Gastroesophageal sphincter (tissue), 4 donors: ENCODE measurements at places on chromosomes 6 and 20. TPM values are rescaled to one million over a fixed set of nuclear protein-coding genes. Genes with fewer than 3 reads are reported as not detected.

DNA sequence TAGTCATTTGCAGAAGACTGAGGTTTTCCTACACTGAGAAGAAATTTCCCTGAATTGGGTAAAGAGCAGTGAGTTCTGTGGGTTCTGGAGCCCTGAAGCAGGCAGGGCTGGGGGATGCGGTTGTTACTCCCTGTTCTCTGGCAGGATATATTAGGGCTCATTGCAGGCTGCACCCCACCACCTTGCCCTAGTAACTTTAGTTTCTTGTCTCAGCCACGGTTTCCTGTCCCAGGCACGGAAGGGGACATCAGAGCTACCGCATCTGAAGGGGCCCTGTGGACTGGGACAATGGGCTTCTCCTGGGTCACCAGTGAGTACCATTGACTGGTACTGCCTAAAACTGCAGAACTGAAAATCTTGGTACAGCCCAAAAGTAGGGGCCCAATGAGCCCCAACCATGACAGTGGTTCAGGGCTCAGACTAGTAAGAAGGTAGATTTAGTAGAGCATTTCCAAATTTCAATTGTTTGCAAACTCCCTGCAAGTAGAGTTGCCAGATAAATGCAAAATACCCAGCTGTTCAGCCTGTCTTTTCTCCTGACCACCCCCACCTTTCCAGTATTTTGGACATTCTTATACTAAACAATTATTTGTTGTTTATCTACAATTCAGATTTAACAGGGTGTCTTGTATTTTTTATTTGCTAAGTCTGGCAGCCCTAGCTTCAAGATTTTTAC, 54.5 kb upstream of the EYA2 start:
- no peak for ATAC-seq

Gene MUCL3
- total RNA-seq, result not detected

GRCh38 chr6:106800379-106800778, 171.0 kb downstream of the QRSL1 start:
- ATAC-seq, result no peak

Gene RAET1G
- total RNA-seq, result not detected

GRCh38 chr6:106874481-106874880, 100.0 kb downstream of the CD24 start:
- ATAC-seq, result no peak

DNA sequence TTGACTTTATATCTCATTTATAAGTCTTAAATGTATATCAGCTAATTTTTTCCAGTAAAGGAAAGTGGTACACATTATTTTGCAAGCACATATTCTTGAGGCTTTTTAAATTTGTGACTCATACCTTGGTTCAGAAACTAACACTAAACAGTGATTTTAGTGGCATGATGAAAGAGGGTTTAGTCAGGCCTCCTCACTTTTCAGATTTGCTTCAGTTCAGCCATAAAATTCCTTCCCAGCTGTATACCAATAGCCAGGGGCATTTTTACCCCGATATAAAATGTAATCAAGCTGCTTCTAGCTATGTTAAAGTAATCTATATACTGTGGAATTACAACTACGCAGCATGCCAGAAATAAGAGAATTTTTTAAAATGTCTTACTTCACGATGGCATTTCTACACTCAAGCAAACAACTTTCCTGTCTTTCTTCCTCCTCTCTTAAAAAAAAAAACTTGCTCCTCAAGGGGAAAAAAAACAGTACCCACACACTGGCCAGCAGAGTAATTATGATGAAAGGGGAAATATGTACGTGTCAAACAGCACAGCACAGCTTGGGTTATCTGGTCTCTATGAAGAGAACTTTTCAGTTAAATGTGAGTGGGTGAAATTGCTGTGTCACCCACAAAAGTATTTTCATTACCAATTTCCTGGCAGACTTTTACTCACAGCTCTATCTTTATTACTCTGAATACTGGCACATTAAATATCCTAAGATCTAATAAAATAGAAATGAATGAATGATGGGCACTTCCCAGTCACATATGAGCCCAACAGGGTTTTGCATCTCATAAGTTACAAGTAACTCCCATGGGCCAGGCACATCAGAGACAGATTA, 244.8 kb upstream of the TENT5A start:
- no peak for ATAC-seq

DNA sequence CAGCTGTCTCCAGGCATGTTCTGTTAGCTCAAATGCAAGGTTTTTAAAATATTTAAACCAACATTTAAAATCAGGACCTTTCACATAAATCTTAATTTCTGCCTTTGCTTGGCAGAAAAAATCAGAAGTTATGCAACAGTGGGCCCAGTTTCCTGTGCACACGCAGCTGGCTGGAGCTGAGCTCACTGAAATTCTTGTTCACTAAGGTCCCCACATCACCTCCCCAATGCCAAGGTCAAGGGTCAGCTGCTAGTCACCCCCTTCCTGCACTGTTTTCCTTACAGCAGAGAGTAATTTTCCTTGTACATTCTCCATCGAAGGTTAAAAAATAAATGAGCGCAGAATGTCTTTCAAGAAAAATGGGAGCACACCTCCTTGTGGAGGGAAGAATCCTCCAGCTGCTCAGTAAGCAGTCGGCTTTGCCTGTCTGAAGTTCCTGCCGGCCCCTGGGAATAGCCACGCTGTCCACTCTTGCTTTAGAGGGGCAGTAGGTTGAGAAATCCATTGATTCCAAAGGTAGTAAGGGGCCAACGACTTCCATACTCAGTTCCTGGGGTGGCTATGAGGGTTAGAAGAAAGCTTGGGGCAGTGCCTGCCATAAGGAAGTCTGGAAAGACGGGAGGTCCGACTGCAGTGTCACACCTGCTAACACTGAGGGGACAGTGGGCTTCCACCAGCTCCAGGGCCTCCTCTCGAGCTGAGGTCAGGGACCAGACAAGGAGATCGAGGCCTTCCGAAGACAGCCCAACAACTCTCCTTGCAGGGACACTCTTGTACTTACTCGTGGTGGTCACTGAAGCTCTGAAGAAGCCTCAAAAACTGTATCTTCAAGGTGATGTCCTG, 56.8 kb downstream of the MYH7B start:
- ATAC-seq, result peak; percentile 59

DNA sequence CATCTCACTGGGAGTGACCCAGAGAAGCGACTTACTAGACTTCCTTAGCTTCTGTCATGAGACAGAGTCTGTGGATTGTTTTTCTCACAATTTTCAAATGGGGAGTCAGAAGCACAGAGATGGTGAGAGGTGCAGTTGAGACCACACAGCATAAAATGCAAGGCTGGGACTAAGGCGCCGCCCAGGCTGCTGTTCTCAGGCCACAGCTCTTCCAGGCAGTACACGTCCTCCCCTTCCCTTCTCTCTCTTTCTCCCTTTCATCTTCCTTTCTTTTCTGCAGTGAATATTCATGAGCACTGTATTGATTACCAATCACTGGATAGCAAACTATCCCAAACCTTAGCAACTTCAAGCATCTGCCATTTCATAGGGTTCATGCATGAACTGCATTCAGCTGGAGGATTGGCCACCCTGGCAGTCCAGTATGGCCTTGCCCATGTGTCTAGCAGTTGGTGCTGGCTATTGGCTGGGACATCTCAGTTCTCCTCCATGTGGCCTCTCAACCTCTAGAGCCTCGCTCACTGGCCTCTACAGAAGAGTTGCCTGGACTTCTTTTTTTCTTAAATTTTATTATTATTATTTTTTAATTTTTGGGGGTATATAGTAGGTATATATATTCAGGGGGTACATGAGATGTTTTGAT, 11.4 kb downstream of the BCAS4 start:
- no peak for ATAC-seq

Gene BEND3
- total RNA-seq, result 1.8 TPM

Gene SMIM13
- 12.6 TPM for total RNA-seq

GRCh38 chr6:47665112-47665511, 33.3 kb upstream of the ADGRF4 start:
- ATAC-seq, result no peak

DNA sequence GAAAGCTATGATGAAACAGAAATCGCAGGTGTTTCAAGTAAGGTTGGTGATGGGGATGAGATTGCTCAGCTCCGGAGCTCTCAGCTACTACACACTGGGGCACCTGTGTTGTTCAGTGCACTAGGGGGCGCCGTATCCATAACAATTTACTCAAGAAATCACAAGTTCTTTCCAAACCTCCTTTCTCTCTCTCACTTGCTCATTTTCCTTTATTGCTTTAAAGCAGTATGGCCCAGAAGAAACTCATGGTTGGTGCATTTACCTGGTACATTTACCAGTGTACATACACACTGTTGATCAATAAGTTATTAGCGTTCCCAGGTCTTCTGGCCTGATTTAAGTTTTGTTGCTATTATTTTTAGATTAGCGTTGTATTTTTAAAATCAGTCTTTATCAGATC, 235.2 kb upstream of the TAB2 start:
- peak; percentile 40 for ATAC-seq

Gene RIPPLY2
- total RNA-seq, result not detected

DNA sequence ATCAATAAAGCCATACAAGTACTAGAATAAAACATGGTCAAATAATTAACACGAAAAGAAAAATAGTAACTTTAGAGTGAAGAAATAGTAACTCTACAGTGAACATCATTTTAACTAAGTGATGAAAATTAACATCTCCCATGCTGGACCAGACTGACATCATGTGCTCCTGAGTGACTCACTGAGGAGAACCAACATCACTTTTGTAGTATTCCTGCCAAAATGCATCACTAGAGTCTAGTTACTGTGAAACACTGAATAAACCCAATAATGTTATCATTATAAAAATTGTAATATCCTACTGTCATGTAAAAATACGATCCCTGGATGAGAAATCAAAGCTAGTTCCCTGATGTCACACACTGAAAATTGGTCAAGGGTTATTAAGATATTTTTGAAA, 361.3 kb downstream of the CD109 start:
- no peak for ATAC-seq

Gene PNLDC1
- total RNA-seq, result 0.47 TPM

Gene NT5E
- 25.2 TPM for total RNA-seq

DNA sequence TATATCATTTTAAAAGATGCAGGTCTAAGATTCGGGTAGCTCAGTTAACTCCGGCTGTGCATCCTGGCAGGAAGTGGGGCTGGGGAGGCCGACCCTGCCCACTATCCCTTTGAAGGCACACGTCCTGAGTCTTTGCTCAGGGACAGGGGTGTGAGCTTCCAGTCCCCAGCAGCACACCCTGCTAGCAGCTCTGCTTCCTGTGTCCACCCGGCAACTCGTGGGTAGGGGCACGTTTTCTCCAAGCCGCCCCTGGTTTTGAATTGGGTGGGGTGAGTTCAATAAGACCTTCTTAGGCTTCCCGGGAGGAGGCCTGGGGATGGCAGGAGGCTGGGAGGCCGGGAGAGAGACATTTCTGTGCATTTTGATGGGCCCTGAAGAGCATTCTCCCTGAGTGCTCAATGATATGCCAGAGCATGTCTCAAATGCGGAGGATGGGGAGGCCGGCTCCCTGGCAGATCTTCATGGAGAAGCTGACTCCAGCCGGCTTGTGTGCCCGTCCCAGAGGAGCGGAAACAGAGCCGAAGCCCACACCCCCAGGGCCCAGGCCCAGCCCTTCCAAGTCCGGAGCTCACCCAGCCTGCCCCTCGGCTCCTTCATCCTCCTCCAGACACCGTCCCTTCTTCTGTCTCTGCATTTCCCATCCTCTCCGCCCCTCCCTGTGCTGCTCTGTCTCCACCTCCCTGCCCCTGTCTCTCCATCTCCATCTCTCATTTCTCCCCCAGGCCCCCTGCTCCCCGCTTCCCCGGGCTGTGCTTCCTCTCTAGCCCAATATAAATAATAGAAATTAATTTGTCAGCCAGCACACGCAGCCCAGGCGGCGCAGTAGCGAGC, 36.3 kb upstream of the ZFAND3 start:
- ATAC-seq, result peak; percentile 27

GRCh38 chr6:109024784-109025183, 69.9 kb downstream of the SESN1 start:
- no peak for ATAC-seq

DNA sequence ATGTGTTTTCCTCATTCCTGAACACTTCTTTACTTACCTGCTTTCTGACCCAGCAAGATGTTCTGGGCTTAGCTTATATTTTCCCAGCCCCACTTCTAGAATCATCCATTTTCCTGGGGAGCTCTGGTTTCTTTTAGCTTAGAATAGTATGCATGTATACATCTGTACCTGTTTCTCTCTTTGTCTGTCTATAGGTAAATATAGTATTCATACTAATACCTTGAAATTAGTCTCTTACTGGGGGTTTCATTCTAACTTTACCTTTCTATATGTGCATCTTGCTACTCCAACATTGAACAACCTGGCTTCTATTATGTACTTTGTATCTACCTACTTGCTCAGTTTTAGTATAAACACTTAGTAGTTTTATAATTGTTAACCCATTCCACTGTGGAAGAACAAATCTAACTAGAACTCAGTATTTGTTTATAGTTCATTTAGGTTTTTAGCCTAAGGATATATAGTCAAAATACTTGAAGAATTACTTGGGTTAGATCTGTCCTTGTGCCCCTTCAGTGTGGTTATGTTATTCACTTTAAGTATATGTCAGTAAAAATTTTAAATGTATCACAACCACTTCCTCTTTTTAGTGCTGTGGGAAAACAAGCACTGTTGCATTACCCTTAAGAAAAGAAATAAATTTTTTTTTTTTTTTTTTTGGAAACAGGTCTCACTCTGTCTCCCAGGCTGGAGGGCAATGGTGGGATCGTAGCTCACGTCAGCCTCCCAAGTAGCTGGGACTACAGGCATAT, 54.0 kb downstream of the ASXL1 start:
- no peak for ATAC-seq

Gene KCNB1
- total RNA-seq, result 40.8 TPM

GRCh38 chr6:24252280-24252679, 105.6 kb downstream of the DCDC2 start:
- no peak for ATAC-seq

Gene C6orf141
- 2.6 TPM for total RNA-seq

- ATAC-seq, result no peak
Observed at GRCh38 chr6:135233686-135234491, 52.8 kb downstream of the MYB start.

- ATAC-seq, result no peak
Observed at GRCh38 chr20:58461104-58461503, 54.1 kb downstream of the APCDD1L start.

DNA sequence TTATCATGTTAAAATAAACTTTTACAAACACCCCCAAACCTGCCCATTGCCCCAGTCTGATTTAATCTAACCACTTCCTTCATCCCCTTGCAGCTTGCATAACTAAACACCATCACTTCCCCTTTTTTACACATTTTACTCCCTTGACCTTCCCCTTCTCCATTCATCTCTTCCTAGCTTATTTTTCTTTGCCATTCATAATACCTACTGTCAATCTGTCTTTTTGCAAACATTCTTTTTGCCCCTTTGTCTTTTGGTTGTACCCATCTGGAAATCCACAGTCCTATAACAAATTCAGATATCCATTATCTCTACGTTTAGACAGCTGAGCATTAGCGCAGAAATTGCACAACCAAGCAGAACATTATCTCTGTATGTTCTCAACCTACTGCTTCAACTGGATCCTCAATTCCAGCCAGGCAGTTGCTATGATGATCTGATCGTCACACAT, 51.2 kb downstream of the C6orf52 start:
- ATAC-seq, result no peak

DNA sequence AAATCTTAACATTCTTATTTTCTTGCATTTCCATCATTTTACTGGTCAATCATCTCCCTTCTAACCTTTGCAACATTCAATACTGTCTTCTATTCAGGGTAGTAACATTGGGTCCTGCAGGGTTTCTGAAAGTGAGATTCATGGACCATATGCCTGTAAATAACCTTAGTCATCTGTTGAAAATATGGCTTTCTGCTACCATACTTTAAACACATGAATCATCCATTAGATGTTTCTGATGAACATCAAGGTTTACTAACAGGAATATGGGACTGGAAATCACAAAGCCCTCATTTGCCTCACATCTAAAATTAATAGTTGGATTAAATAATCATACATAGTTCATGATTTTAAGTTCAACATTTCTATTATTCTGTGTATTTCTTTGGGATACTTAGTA, 475.9 kb upstream of the MARCKS start:
- no peak for ATAC-seq

Gene SGK2
- total RNA-seq, result 0.16 TPM
